ENCODE measurements at places on chromosomes 3 and 15.

DNA sequence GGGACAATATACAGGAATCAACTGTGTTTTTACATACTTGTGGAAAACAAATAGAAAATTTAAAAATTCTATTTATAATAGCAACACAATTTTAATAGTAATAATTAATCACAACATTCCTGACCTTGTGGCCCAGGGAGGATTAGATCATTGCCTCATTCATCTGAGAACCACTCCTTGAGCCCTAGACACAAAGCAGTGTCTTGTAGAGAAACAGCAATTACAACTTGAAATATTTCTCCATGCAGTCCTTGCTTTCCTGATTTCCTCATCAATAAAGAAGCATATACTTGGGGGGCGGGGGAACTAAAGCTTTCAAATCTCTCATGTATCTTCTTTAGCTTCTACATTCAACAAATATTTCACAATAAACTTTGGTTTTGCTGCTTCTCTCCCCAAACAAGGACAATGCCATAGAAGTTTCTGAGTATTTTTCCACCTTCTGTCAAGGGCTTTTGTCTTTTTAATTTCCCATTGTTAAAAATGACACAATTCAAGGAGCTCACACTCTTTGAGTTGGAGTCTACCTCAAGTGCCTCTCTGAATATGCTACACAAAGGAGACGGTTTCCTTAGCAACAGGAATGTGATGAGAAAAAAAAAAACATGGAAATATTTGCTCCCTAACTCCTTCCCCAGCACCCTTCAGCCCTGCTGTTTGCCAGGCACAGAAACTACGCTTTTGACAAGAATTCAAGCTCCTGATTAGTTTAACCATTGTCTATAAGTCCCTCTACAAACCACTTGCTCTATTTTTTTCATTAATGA lies 118.8 kb downstream of the ARPP21 start:
- no peak for DNase-seq

DNA sequence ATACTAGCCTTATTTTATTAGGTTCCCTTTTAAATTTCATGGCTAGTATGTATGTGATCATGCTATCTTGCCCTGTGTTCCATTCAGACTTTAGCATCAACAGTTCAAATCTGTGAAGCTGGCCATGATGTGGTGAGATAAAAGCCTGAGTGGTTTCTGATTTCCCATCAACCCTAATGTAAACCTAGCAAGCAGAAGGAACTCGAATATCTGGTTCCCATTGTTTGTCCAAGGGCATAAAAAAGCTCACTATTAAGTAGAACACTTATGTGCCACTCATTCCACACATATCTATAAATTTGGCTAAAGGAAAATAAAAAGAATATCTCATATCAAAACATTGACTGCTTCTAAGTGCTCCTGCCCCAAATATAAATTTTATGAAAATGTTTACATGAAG lies 311.7 kb downstream of the CADM2 start:
- no peak for DNase-seq

GRCh38 chr3:67526246-67526645 lies 128.2 kb downstream of the SUCLG2 start:
- no peak for DNase-seq

DNA sequence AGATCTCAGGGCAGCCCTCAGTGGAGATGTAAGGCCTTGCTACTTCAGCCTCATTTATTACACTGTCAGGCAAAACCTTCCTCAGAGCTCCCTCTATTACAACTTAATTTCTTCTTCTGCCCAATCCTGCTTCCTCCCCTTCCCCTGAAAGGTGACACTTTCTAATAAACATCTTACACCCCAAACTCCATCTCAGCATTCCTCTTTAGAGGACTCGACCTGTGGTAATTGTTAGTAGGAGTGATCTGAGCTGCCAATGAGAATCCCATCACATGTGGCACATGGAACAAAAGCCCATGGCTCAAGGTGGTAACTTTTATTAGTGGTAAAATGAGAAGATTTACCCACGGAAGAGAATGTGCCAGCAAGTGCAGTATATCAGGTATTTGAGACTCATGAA lies 29.8 kb downstream of the DTWD1 start:
- DNase-seq = no peak

DNA sequence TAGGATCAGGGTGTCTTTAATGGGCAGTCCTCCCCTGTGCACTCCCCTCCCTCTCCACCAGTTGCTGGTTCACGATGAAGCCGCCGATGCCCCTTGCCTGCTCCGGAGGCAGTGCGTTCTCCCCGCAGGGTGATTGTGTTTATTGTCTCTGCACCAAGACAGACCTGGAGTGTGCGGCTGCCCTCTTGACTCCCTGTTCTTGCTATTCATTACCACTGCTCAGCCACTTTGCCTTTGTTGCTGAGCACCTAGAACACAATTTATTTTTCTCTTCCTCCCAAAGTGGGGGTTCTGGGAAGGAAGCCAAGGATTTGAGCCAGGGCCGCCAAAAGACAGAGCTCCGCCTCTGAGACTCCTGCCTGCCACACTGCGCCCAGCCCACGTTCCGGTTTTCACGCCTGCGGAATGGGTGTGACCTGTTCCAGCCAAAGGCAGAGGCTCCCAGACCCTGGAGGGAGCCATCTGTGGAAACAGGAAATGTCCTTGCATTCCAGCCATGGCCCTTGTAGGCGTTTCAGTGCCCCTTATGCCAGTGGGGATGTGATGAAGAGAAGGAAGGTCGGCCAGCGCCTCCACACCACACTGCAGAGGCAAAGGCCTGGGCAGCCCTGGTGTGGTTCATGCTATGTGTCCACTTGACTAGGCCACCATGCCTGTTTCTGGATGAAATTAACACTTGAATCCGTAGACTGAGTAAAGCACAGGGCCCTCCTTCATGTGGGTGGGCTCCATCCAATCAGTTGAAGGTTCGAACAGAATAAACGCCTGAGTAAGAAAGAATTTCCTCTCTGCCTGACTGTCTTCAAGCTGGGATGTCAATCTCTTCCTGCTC lies 85.8 kb downstream of the HMG20A start:
- no peak for DNase-seq

DNA sequence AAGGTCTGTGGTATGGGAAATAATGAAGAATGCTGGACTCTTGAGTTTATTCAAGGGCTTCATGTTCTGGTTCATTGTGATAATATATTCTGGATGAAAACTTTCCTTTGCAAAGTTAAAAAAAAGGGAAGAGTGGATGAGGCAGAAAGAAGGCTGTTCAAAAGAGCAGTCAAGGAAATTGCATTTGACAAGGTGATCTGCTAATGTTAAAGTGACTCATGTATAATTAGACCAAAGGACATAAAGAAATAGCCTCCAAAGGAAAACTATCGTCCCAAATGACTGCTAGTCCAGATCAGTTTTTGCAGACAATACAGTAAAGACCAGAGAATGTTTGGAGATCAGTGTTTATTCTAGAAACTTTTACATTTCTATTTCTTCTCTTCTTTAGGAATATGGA lies 9.8 kb downstream of the TMEM108 start:
- DNase-seq = no peak

DNA sequence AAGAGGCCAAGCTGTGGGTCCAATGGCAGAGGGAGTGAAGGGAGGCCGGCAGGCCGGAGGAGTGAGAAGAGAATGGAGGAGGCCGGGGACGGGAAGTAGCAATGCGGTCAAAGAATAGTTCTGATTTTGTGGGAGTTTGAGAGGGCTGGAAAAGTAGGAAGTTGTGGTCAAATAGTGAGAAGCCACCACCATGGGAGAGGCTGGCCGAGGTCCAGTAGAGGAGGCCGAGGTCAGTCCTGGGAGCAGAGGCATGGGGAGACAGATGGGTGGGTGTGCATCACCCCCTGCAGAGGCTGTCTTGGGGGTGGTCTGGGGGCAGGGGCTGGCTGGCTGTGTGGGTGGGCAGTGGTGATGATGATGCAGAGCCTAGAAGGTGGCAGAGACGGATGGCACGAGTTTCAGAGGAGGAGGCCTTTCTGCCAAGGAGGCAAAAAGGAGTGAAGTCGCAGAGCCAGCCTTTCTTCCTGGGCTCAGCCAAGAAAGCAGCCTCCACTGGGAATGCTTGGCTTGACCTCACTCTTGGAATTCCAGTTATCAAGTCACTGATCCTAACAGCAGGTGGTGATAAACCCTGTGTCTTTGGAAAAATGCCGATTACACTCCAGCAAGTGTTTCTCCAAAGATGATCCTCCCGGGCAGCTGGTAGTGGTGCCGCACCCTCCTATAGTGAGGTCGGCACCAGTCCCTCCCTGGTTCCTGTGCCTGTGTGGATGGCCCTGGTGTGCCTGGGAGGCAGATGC lies 57.3 kb downstream of the ARNT2 start:
- no peak for DNase-seq

Measured in stimulated activated CD4-positive, alpha-beta T cell treated with anti-CD3 and anti-CD28 coated beads, Interleukin-15, amount 100 ng/mL, for 1 hour (primary cell).